ENCODE measurements at places on chromosomes 13 and 19.

DNA sequence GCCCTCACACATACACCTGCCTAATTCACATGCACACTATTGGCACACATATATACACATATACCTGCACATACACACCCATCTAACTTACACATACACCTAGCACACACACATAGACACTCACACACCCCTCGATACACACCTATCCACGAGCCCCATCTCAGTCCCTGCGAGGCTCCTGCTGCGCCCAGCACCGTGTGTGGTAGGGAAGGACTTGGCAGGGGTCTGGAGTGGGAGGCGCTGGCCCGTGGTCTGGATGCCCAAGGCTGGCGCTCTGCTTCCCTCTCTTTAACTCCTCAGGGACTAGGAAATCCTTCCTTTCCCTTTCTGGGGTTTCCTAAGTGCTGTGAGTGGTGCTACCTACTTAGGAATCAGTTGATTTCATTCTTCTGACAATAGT is 202.7 kb downstream of the UQCRFS1 start:
- DNase-seq, result no peak

- DNase-seq, result no peak
Observed at GRCh38 chr13:91405240-91405639, 6.8 kb downstream of the GPC5 start.

DNA sequence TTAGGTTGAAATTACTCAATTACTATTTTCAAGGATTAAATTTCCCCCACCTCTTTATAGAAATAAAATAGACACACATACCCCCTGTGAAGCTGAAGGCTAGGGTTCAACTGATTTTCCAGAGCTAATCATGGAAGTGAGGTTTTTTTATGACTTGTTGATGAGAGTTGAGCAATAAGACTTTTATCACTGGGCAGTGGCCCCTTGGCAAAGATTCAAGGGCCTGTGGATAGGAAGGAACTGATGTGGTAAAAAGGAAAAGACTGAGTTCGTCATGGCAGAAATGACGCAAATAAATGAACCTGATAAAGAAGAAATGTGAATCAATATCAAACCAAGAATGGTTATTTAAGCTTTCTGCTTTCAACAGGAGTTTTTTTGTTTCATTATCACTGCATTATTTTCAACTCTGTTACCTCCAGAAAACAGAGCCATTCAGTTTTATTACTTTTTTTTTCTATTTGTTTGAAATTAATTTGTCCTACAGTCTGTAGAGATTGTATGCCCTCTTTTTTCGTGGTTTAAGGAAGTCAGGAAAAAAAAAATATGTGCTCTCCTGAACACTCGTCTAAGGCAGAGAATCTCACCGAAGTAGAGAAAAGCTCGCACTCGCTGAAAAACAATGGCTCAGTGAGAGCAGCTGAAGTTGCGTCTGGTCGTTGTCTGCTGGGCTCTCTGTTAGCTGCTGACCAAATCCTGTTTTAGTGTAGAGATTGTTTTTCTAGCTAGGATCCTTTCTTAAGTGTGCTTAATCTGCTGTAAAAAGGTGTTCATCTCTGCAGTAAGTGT is 38.9 kb downstream of the STOML3 start:
- no peak for DNase-seq

DNA sequence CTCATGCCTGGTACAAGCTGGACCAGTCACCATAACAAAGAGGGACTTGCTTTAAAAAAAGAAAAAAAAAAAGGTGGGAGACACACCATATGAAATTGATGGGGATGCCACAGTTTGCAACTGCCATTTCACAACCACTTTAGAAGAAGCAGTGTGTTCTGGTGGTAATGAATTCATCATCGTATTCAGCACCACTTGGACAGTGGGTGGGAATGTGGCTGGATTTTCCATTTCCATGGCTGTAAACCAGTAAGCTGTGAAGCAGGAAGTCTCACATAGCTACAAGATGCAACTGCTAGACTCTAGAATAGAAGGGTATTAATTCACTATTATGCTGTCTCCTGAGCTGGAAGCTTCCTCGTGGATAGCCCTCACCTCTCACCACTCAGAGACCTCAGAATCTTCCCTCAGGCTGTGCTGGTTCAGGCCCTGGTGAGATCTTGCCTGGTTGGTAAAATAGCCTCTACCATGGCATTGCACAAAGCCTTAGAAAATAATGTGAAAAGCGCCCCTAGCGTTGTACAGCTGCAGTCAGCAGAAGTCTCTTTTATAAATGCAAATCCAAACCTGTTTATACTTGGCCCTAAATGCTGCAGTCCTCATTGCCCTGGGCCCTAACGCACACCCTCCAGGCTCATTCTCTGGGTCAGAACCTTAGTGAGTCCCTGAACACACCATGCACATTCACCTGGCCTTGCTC is 150.7 kb downstream of the KCTD15 start:
- DNase-seq, result no peak

All from B cell (primary cell).